Right lung (tissue), 10 donors: ENCODE measurements at places on chromosomes 11 and 22. TPM values are rescaled to one million over a fixed set of nuclear protein-coding genes. Genes with fewer than 3 reads are reported as not detected.
A peak's percentile ranks its signal among the peaks of the same experiment; 100 is the strongest.

The CCDC90B gene
- 69.6 TPM for polyA plus RNA-seq

The WNT11 gene
- 44.6 TPM for polyA plus RNA-seq

The SLC22A12 gene
- not detected for polyA plus RNA-seq

DNA sequence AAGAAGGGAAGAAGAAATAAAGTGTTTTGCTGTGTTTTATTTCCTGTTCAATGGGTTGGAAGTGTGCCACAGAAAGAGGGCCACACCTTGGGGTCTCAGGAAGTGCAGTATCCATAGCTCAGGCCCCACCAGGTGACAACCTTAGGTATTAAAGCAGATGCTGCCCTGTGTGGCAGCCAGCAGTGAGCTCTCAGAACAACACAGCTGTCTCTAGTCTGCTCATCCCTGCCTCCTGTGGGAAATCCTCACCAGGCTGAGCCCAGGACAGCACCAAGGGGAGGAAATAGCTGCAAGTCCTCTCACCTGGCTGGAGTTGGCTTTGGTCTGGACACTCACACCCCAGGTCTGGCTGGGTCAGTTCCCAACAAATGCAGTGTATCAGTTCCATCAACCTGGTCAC, 25.1 kb downstream of the ARL14EP start:
- no peak for DNase-seq

DNA sequence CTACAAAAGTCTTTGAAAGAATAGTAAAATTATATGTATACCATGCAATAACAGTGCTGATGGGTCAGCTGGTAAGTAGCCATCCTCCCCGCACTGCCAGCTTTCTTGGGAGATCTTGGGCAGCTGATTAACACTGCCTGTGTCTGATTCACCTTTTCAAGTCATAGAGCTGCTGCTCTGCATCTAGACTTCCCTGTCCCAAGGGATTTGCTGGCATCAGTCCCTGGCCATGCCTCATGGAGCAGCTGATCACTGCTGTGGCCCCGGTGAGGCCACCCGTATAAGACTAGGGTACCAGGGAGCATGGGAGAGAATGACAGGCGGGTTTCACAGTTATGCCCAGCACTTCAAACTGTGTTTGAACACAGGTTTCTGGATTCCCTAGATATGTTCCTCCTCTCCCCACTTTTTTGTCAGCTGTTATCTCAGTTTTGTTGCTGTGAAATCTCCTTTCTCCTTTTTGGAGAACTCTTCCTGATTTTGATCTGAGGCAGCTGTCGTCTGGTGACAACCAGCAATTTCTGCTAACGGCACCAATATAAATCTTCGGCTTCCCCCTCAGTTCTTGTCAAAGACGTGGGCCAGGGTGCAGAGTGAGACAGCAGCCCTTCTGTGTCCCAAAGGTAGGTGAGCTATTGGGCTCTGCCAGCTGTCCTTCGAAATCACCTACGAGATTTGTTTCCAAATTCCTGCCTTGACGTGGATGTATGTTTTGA, 438.9 kb downstream of the NTM start:
- DNase-seq: peak; percentile 47

DNA sequence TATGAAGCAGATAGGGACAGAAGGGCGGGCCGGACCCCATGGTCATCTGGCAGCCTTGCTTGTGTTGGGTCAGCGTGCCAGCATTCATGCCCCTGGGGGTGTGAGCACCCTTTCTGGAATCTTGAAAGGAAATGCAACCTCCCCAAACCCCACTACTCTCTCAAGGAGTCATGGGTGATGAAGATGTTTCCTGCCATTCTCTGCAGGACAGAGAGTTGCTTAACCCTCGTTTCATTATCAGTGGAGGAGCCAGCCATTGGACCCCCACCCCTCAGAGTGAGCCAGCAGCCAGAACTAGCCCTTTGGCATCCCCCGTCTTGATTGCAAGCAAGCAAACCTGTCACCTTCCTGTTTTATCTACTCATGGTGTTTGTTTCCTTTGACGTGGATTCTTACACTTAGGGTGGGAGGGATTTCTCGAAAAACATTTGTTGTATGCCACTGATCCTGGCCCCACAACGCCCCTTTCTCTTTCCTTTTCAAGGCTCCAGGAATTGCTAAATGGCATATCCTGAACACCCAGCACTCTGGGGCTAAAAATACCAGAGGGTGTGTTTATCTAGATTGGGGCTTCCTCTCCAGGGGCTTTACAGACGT, 258.3 kb downstream of the ETS1 start:
- DNase-seq: no peak
